Uterus (tissue), 4 donors: ENCODE measurements at places on chromosomes 11 and 22. TPM values are rescaled to one million over a fixed set of nuclear protein-coding genes. Genes with fewer than 3 reads are reported as not detected.

The SDHD gene
- total RNA-seq: 157 TPM

DNA sequence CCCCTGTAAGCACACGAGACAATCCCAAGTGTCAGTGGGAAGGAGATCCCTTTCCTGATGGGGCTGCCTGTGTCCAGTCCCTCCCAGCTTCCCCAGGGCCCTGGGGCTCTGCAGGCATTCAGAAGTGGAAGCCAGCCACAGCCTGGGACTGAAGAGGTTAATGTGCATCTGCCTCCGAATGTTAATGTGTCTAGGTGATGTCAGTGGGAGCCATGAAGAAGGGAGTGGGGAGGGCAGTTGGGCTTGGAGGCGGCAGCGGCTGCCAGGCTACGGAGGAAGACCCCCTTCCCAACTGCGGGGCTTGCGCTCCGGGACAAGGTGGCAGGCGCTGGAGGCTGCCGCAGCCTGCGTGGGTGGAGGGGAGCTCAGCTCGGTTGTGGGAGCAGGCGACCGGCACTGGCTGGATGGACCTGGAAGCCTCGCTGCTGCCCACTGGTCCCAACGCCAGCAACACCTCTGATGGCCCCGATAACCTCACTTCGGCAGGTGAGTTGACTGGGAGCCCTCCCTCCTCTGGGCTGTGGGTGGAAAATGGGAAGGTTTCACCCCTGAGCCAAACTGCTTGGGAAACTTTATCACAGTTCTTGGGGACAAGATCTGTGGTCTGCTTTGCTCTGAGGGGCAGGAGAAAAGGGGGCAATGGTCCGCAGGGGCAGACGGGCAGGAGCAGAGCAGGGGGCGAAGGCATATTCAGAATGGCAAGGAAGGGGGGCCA is at the start of gene MCHR1:
TSS of gene MCHR1 (plus strand) at position 236 of the 715 bp plus-strand sequence. CDS start at position 405, 169 bp downstream.
- H3K27ac ChIP-seq: peak within 1 kb of the TSS; percentile 42
- peak within 1 kb of the TSS; percentile 27 for H3K4me3 ChIP-seq
- no peaks in the 10 kb centered on the region for H3K4me1 ChIP-seq
- no peak for DNase-seq
- H3K27me3 ChIP-seq: no peaks in the 10 kb centered on the region

DNA sequence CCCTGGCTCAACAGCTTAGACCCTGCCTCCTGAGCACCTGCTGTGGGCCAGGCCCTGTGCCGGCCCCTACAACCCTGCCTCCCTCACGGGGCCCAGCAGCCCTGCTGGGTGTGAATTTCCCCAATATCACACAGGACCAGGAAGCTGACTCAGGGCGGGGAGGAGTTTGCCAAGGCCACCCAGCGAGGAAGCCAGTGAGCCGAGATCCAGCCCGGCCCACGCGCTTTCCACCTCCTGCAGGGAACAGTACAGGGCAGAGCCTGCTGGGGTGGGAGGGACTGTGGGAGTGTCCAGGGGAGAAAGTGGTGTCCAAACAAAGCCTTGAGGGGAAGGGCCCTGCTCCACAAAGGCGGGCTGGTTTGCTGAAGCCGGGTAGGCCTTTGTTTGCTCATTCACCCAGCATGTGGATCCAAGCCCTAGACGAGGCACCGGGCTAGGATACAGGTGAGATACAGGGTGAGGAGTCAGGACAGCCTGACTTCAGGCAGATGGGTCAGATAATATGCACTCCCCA is 26.8 kb downstream of the RPL3 start:
- H3K36me3 ChIP-seq: no peaks in the 10 kb centered on the region
- H3K4me3 ChIP-seq: no peak overlapping the region
- peak overlapping the region; percentile 72 for H3K27ac ChIP-seq
- peak; percentile 89 for DNase-seq
- peaks cover 5% of the 10 kb centered on the region for H3K4me1 ChIP-seq

DNA sequence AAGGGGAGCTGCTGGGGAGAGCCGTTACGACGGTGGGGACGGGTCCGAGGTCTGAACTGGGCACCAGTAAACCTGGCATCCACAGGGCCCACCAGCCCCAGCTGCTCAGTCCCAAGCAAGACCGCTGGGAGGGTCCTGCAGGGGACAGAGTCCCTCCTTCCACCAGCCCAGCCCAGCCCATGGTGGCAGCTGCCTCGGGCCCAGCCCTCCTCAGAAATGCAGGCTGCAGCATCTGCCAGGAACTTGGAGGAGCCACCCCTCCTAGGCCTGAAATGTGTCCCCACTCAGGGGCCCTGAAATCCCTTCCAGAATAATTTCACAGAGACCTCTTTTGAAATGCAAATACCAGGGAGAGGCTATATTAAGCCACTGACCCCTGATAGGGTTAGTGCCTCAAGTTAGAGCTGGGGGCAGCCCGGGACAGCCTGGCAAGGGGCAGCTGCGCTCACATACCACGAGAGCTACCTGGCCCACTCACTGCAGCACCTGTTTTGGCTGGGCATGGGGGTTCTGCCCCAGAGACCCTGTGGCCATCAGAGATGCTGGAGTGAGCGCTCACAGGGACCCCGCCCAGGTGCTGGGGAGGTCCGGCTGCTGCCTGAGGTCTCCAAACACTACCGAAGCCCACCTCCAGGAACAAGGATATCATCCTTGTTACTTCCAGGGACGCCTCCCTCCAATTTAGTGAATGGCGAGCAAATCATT is 53.1 kb downstream of the CELSR1 start:
- no peaks in the 10 kb centered on the region for H3K27me3 ChIP-seq
- no peaks in the 10 kb centered on the region for H3K36me3 ChIP-seq
- H3K27ac ChIP-seq: no peak overlapping the region
- no peak for DNase-seq

DNA sequence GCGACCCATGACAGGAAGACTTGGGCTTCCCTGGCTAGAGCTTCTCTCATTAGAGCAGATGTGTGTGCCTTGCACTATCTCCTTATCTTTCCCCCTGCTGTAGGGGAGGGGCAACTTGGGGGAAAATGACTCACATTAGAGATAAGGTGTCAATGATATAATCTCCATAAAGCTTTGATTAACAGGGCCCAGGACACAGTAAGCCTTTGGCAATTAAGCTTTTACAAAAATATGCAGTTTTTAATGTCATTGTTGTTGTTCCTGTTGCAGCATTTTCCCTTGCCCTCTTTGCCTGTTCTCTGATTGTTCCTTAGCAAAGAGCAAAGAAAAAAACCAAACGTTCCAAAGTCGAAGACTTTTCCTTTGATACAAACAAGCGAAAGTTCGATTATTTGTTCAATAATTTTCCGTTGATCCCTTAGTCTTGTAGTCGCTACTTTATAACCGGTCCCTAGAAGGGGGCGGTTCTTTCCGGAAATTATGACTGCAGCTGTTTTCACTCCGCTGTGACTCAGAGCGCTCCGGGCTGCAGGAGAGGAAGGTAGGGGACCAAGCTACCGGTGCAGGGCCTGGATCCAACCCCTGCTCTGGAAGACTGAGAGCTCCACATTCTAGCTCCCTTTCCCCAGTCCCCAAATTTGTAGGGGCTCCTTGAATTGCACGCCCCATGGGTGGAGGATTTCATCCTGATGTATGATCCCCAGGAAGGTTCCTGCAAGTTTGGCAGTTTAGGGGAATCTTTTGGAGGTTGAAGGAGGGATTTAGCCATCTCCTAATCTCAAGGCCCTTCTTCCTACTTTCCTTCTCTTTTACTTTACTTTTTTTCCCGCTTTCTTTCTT is at the start of gene VWA5A:
TSS of gene VWA5A (plus strand) at position 509 of the 840 bp plus-strand sequence. CDS start 2,062 bp downstream, outside the sequence.
- H3K4me1 ChIP-seq: no peaks in the 10 kb centered on the region
- DNase-seq: peak; percentile 74
- H3K27ac ChIP-seq: peak within 1 kb of the TSS; percentile 32
- H3K36me3 ChIP-seq: no peaks in the 10 kb centered on the region
- H3K4me3 ChIP-seq: peak within 1 kb of the TSS; percentile 54

GRCh38 chr11:42631220-42631843 is 680.5 kb upstream of the API5 start:
- H3K4me3 ChIP-seq: no peak overlapping the region
- H3K27ac ChIP-seq: no peak overlapping the region
- H3K4me1 ChIP-seq: no peaks in the 10 kb centered on the region
- H3K36me3 ChIP-seq: no peaks in the 10 kb centered on the region
- H3K27me3 ChIP-seq: no peaks in the 10 kb centered on the region

- H3K4me3 ChIP-seq: no peak overlapping the region
Measured at GRCh38 chr11:81278991-81279390, 1454.7 kb downstream of the FAM181B start.

- no peaks in the 10 kb centered on the region for H3K36me3 ChIP-seq
- DNase-seq: no peak
- H3K4me1 ChIP-seq: no peaks in the 10 kb centered on the region
- H3K27ac ChIP-seq: no peak overlapping the region
- H3K27me3 ChIP-seq: no peaks in the 10 kb centered on the region
- no peak overlapping the region for H3K4me3 ChIP-seq
Measured at GRCh38 chr11:73907191-73907590, 30.4 kb downstream of the PAAF1 start.

- no peak for DNase-seq
- H3K36me3 ChIP-seq: no peaks in the 10 kb centered on the region
- H3K27ac ChIP-seq: no peak overlapping the region
- no peaks in the 10 kb centered on the region for H3K4me1 ChIP-seq
Measured at GRCh38 chr11:120011836-120012235, 126.1 kb downstream of the TRIM29 start.

The YPEL4 gene
- 7.6 TPM for total RNA-seq

The SYT7 gene
- 10.0 TPM for total RNA-seq

GRCh38 chr11:69361048-69361447 is 67.1 kb downstream of the MYEOV start:
- DNase-seq: no peak
- no peaks in the 10 kb centered on the region for H3K4me1 ChIP-seq
- H3K36me3 ChIP-seq: no peaks in the 10 kb centered on the region
- no peak overlapping the region for H3K27ac ChIP-seq
- H3K4me3 ChIP-seq: no peak overlapping the region

The TMEM218 gene
- total RNA-seq: 19.2 TPM
